Upper lobe of left lung (tissue), 6 donors: ENCODE measurements at places on chromosomes 5 and 9. TPM values are rescaled to one million over a fixed set of nuclear protein-coding genes. Genes with fewer than 3 reads are reported as not detected.

KIF24 gene
- total RNA-seq: 3.1 TPM

JAKMIP2 gene
- 4.8 TPM for total RNA-seq

ELP1 gene
- 11.3 TPM for total RNA-seq

POU5F2 gene
- 2.9 TPM for total RNA-seq

GABRG2 gene
- not detected for total RNA-seq

FCN2 gene
- not detected for total RNA-seq

C5orf34 gene
- 0.79 TPM for total RNA-seq

KIF4B gene
- not detected for total RNA-seq

DNA sequence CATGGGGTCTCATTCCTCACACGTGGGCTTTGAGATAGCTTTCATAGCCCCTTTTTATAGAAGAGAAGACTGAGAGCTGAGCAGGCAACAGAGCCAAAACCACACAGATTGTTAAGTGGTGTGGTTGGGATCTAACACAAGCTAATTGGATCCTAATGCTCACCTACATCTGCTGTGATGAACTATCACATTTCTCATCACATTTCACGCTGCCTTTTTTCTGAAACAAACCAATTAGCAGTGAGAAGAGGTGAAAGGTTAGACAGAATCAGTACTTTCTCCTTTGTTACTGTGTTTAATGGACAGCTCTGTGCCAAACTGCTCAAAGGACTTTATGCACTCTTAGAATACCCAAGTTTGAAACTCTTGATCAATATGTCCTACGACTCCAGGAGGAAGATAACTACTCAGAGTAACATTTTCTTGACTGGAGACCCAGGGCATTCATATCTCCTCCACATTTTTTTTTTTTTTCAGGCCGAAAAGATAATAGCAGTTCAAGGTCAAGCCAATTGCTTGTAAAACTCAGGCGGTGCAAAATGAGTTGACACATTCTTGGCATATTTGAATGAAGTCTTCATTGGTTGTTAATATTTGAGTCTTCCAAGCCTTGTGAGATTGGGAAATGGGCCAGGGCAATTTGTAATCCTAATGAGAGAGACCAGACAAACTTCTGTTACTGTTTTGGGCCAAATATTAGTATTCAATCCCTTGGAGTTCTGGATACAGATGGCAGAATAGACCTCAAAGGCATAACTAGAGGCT, 138.4 kb downstream of the KCTD16 start:
- no peak for DNase-seq

- no peak for DNase-seq
Measured at GRCh38 chr9:34413231-34413852, 36.6 kb upstream of the MYORG start.

- DNase-seq: no peak
Measured at GRCh38 chr5:114411380-114411931, 49.6 kb downstream of the KCNN2 start.

- DNase-seq: no peak
Measured at GRCh38 chr5:67623078-67623477, 426.5 kb upstream of the CD180 start.

GRCh38 chr5:150763023-150763769, 4.4 kb upstream of the DCTN4 start:
- DNase-seq: no peak

GRCh38 chr5:20615888-20616563, 628.0 kb upstream of the CDH18 start:
- DNase-seq: no peak

- no peak for DNase-seq
Measured at GRCh38 chr9:98050351-98050750, 6.2 kb upstream of the NANS start.

GRCh38 chr9:18881758-18882157, 151.3 kb downstream of the SAXO1 start:
- no peak for DNase-seq

DNA sequence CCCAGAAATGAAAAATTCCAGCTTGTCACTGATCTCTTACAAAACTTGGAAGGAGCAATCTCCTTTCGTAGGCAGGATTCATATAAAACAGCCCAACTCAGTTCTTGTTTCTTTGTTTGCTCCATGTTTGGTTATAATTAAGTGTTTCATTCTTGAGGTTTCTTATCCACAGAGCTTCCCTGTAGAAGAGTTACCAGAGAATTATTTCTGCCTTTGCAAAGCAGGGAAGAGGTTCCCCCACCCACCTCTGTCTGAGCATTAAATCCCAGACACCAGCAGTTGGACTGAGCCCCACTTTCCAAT, 34.1 kb upstream of the RAI14 start:
- DNase-seq: no peak

DNA sequence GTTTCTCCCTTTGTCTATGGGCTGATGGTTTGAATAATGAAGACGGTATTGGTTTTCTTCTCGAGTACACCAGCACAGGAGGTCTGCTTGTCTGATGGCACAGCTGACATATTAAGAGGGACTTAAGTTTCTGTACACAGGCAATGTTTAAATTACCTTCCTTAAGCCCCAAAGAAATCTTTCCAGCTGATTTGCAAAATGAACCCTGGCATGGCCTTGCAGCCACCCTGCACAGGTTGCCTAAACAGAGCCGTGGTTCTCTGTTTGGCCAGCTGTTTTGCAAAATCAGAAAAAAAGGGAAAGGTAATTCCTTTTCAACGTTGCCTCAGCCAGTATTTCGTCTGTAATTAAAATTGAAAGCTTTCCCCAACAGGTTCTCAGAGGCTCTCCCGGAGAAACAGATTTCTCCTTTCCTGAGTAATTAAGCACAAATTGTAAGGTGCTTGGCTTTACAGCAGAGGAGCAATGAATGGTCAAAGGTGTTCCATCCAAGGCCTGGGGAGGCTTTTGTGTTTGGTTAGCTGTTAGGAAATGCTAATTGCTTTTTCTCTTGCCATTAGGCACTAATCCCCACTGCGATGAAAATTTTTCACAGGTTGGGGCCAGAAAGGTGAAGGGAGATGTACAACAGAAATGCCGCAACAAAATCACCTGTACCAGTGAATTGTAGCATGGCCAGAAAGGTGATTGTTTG, 138.9 kb downstream of the RASEF start:
- no peak for DNase-seq

DNA sequence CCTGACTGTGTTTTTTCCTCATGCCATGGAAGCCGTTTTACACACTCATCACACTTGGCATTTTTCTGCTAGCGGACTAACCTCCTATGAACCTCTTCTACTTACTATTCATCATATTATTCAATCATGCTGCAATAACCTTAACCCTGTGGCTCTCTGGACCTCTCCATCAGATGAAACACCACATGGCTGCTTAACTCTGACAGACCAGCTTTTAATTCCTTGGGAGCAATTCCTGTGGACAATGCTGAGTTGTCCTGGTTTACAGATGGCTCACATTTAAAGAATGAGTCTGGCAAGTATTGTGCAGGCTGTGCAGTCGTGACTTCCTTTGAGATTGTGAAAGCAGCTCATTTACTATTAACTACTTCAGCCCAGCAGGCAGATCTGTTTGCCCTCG, 9.0 kb downstream of the OR1J1 start:
- no peak for DNase-seq

DNA sequence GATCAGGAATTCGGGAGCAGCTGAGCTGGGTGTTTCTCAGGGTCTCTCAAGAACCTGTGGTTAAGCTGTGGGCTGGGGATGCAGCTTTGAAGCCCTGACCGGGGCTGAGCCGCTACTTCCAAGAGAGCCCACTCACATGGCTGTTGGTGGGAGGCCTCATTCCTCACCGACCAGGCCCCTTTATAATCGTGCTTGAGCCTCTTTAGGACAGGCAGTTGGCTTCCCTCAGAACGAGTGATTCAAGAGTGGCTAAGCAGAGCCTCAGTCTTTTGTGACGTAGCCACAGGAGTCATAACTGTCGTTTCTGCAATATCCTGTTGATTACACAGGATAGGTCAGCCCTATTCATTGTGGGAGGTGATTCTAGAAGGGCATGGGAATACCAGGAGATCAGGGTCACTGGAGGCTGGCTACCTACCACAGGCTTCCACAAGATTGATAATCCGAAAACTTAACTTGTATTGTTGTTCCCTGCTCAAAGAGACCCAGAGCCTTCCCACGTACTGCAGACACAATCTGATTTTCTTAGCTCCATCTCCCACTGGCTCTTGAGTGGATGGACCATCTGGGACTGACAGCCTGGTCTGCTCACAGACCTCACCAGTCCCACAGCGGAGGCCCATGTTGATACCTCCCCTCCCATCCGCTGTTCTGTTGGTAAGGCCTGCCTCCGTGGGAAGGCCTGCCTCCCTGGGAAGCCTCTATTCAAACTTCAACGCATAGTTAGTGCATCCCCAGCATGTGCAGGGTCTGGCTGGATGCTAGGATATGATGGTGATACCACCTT, 3.0 kb upstream of the ERGIC1 start:
- DNase-seq: no peak

DNA sequence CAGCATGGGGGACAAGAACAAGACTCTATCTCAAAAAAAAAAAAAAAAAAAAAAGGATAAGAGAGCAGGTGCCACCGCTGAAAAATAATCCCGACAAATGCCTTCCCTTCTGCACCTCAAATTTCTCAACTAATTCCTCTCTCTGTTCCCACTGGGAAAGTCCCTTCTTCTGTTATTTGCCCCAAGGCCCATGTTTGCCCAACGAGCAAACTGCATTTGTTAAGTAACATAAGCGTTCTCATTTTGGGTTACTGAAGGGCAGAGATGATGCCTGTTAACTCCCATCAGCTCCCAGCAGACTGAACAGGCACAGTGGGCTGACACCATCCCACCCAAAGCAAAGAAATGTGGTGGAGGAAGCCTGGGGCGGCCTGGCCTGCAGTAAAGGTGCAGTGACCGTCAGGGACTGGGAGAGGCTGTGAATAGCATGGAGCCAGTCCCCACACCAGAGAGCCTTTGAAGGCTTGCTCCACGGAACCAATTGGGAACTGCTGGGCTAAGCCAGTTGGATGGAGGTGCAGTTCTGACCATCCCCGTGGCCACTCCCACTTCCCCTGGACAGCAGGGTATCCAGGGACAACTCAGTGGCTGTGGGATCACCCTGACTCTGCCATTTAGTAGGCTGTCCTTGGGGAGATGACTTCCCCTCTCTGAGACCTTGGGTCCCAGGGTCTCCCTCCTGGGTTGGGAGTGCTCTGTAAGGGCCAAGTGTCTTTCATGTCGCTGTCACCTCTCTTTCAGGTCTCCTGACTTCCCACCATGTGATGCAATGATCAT, 149.7 kb upstream of the IER5L start:
- DNase-seq: no peak

GRCh38 chr9:4886698-4887097, 94.0 kb downstream of the RCL1 start:
- peak; percentile 33 for DNase-seq

DNA sequence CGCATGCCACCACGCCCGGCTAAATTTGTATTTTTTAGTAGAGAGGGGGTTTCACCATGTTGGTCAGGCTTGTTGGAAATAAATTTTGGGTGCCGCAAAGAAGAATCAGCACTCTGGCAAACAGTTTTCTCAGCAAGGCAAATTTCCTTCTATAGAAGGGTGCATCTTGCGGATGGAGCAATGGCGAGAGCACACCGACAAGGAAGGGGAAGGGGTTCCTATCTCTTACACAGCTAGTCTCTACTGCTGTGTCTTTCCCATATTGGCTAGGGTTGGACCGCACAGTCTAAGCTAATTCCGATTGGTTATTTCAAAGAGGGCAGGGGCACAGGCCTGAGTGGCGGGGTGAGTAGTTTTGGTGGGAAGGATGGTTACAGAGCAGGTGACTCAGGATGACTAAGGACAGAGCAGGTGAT, 707 bp downstream of the GTF3C5 start:
- DNase-seq: no peak

DNA sequence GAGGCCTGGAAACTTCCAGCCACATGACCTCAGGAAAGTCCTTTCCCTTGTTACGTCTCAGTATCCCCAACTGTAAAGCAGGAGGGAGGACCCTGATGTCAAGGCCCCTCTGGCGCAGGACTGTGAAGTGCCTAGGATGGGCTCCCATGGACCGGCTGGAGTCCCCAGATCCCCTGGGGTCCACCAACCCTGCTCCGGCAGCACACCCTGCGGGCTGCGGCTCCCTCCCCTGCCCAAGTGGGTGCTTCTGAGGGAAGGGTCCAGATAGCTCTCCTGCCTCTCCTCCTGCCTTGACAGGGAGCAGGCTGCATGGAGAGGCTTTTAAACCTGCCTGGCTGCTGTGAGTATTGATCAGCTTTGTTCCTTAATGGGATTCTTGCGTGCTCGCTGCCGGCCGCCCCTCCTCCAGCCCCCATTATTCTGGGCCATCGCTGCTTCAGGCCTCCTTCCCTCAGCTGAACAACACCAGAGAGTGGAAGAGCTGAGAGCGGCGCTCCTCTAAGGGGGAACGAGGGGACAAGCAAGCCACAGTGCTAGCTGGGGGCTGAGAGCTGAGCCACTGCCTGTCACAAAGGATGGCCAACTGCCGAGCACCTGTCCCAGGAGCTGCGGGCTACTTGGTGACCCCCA, 25.6 kb upstream of the NTNG2 start:
- DNase-seq: peak; percentile 58
